Stimulated activated CD4-positive, alpha-beta T cell treated with anti-CD3 and anti-CD28 coated beads, Interleukin-15, amount 100 ng/mL, for 48 hours (primary cell): ENCODE measurements at places on chromosomes 16 and 17.

DNA sequence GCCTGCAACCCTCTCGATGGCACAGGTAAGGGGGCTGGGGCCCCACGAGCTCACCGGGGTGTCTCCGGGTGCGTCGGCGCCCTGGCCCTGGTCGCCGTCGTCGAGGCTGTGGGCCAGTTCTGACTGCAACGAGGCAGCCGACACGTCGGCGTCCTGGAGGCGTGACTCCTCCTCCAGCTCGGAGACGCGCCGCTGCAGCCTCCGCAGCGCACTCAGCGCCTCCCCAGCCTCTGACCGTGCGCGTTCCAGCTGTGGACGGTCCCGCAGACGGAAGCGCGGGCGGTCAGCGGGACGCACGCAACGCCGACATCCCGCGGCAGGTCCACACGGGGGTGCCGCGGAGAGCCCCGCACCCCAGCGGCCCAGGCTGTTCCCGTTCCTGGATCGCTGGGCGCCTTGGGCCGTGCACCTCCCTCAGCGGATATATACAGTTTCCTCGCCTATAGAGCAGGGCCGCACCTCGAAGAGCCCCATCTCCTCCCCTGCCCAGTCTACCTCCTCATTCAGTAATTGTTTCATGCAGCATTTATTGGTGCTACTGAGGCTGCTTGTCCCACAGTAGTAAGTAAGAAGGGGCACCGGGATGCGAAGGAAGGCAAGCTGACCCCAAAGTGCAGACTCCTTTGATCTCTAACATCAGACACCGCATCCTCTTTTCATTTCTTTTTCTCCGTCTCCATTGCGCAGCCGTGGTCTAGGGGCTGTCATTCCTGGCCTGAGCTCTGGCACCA, 5.8 kb downstream of the THOC6 start:
- DNase-seq, result peak; percentile 51

GRCh38 chr17:75748706-75749105, 16.3 kb downstream of the GALK1 start:
- DNase-seq, result no peak

DNA sequence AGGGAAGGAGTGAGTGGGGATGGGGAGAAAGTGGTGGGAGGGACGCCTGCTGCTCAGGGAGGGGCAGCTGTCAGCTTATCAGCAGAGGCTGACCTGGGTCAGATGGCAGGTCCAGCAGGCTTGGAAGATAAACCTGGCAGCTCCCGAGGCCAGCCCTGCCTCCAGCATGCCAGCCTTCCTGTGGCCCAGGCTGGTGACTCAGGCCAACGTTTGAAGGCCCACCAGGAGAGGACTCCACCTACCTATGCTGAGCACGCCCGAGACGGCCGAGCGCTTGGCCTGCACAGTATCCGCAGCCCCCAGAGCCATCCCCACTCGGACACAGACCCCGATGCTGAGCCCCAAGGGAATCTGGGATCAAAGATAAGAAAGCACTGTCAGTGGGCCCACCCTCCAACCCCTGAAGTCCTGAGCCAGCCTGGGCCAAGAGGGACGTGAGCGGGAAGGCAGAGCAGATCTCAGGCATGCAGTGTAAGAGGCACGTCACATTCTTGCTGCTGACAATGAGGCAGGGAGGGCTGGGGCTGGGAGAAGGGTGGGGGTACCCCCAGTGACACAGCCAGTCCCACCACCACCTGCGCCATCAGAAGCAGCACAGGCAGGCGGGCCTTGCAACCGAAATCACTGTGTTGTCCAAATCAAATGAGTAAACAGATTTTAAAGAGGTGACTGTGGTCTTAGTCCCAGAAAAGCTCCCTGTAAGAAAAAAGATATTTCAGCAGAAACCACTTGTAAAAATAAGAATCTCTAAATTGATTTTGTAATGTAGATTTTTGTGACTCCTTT, 12.4 kb downstream of the SLC47A2 start:
- DNase-seq, result no peak

DNA sequence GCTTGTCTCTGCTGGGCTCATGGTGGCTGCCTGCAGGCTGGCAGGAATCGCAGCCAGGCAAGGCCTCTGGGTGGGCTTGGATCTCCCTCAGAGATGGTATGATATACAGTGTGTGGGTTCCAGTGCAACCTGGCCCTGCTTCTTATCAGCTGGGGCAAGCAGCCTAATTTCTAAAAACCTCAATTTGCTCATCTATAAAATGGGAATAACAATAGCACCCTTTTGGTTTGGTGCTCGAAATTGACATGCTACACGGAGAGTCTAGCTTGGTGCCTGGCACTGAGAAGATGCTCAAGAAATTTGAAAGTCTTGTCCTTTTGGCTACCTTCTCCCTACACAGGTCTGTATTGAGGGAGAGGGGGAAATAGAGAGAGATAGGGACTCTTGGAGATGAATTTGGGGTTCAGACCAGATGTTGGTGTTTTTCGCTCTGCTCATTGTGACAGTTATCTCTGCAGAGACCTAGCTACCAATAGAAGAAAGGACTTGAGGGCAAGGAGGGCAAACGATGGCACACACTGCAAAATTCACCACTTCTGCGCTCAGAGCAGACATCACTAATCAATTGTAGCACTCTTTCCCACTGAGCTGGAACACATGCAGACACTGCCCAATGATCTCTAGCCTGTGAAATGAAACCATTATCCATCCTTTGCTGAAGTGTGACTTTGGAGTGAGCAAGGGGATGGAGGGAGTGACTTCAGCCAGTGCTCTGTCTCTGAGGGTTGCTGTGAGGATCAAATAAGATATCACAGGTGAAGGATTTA, 15.6 kb downstream of the BEAN1 start:
- DNase-seq, result no peak

- DNase-seq, result no peak
Observed at GRCh38 chr16:49457196-49457595, 83.6 kb downstream of the C16orf78 start.
